ENCODE measurements at places on chromosomes 16 and 17. TPM values are rescaled to one million over a fixed set of nuclear protein-coding genes. Genes with fewer than 3 reads are reported as not detected.
A peak's percentile ranks its signal among the peaks of the same experiment; 100 is the strongest.

Gene TOM1L1
- 70.0 TPM for total RNA-seq

Gene ZFP3
- total RNA-seq: 0.04 TPM

Gene KRT25
- total RNA-seq: not detected

Gene SCARF1
- total RNA-seq: not detected

Gene OMG
- total RNA-seq: not detected

Gene SOX15
- not detected for total RNA-seq

Gene KREMEN2
- total RNA-seq: 11.0 TPM

DNA sequence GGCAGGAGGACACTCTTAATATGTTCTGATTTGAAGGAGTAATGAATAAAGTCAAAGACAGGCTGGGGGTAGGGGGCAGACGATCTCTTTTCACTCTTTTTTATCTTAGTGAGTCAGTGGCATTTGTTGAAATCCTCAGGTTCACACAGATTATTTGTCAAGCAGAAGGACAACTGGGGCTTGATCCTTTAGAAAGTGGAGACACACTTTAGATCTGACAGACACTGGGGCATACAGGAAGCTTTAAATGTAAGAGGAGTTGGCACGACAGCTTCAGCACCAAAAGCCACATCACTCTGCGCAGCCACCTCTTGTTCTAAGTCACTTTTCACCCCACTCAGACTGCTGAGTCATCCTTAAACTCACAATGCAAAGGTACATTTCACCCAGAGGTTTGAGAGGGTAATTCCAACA is 121.5 kb downstream of the STXBP4 start:
- peak; percentile 81 for DNase-seq

DNA sequence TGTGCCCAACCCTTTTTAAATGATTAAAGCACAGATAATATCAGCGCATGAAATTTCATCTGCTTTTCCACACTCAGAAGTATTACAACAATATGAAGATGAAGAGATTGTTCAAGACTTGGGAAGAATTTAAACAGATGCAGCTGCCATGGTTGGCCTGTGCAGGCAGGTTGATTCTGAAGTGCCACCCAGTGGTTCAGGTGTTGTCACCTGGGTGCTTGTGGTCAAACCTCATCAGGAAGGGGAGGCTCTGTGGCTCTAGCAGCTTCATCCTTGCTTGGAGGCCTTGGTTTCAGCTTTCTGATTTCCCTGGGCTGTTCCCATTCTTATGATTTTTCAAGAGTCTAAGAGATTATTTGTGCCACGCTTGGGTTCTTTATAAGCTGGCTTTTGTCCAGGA is 22.2 kb upstream of the CLEC18C start:
- DNase-seq: no peak

GRCh38 chr17:60102632-60103096 is 23.9 kb upstream of the HEATR6 start:
- DNase-seq: peak; percentile 3

DNA sequence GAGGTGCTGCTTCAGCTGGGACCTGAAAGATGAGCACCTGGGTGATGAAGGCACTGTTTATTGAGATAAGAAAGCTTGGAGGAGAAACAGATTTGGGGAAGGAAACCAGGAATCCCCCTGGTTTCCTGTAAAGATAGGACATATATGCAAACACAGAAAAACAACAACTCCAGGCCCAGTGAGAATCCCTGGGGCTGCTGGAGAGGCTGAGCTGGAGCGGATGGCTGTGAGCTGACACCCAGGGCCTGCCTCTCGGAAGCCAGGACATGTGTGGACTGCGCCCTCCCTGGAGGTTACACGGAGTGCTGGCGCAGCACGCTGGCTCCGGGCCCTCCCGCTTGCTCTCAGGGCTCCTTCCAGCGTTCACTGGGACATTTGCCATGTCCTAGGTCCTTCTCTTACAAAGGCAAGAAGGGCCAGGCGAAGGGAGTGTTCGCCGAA is 57.5 kb downstream of the CYB5B start:
- peak; percentile 28 for DNase-seq

- no peak for DNase-seq
Measured at GRCh38 chr17:56884483-56885311, 29.2 kb downstream of the TRIM25 start.

- DNase-seq: no peak
Measured at GRCh38 chr17:57121308-57122042, 36.4 kb downstream of the AKAP1 start.

DNA sequence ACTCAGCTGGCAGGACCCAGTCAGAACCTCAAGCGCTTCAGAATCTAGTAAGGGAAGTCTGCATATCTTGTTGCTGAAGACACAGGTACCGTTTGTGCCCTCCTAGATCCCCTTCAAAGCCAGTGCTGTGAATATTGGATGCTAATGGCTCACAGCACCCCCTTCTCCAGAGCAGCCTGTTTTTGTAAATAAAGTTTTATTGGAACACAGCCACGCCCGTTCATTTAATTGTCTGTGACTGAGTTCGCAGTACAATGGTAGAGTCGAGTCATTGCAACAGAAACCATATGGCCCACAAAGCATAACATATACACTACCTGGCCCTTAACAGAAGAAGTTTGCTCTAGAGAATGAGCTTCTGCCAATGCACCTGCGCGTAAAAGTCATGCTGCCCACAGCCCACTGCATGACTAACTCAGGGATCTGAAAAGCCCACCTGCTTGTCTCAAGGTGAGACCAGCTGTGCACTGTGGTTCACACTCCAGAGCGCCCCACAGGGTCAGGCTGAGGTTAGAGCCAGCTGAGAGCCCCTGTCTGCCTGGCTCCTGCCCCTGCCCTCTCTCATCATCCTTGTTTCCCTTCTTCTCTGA is 48.8 kb downstream of the AIPL1 start:
- no peak for DNase-seq

- peak; percentile 83 for DNase-seq
Measured at GRCh38 chr17:66951605-66951953, 12.9 kb upstream of the CACNG4 start.

- no peak for DNase-seq
Measured at GRCh38 chr17:27608328-27609230, 22.4 kb upstream of the LGALS9 start.

DNA sequence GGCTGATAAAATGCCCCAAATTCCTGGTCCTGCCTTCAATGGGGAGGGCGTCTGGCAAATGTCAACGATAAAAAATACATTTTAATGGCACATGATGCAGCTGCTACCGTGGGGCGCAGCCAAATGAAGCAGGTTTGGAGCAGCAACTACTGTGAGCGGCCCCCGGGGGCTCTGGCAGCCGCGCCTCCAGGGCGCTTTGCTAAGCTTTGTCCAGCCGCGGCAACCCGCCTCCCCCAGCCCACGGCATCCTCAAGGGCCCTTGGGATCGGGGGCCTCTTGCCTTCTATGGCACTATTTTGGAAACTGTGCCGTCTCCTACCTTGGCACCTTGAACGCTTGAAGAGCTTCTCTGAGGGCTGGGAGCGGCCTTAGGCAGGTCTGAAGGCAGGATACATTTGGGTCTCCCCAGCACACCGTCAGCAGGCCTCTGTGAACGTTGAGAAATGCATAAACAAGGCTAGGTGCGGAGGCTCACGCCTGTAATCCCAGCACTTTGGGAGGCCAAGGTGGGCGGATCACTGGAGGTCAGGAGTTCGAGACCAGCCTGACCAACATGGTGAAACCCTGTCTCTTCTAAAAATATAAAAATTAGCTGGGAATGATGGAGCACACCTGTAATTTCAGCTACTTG is 25.1 kb downstream of the TBX4 start:
- no peak for DNase-seq

GRCh38 chr17:62671553-62671952 is 44.1 kb downstream of the MRC2 start:
- DNase-seq: no peak

DNA sequence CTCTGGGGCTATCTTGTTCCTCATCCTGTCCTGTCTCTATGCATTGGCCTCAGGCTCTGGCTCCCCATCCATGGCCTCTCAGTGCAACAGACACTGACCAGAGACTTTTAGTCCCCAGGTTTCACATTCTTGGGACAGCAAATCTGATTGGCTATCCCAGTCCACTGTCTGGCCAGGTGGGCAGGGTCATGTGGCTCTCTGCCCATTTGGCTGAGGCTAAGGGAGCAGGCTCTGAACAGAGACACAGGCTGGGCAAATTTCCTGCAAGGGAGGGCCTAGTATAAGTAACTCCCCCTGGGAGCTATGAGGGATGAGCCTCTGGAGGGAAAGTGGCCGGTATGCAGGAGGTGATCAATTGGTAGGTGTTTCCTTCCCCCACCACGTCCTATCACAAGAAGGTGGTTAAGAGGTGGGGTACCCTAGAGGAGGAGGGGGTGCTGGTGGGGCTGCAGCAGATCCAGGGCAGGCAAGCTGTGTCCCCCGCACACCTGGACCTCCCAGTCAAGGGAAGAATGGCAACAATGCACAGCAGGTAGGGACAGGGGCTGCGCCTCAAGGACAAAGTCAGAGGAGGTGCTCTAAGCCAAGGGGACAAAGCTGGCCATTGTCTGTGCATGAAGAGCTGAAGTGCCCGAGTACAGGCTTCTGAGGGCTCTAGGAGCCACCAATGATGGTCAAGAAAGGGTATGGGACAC is 13.2 kb downstream of the XYLT2 start:
- no peak for DNase-seq

All from H4 (cell line).